Activated CD4-positive, alpha-beta T cell treated with anti-CD3 and anti-CD28 coated beads for 36 hours (primary cell): ENCODE measurements at places on chromosomes 11 and 22. TPM values are rescaled to one million over a fixed set of nuclear protein-coding genes. Genes with fewer than 3 reads are reported as not detected.

APOA4 gene
- not detected for total RNA-seq

APOL5 gene
- total RNA-seq, result not detected

DNA sequence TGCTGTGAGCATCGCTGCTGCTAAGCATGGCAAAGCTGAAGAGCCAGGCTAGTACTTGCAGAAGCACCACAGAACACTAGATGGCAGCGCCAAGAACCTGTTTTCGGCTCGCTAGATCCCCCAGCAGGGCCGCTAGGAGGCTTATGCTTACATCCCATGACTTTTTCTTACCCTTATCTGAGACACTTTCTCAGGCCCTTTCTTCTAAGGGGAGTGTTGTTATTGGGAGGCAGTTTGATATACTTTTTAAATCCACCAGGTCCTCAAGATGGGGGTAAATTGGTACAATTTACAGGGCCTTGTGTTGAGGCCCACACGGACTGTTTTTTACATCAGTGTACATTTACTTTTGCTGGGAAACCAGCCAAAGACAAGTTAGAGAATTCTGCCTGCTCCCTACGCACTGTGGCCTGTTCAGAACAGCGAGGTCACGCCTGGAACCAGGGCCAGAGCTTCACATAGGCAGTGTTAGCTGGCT is 4.0 kb downstream of the TRIM6 start:
- DNase-seq, result peak; percentile 78

MOB2 gene
- 15.3 TPM for total RNA-seq

DNA sequence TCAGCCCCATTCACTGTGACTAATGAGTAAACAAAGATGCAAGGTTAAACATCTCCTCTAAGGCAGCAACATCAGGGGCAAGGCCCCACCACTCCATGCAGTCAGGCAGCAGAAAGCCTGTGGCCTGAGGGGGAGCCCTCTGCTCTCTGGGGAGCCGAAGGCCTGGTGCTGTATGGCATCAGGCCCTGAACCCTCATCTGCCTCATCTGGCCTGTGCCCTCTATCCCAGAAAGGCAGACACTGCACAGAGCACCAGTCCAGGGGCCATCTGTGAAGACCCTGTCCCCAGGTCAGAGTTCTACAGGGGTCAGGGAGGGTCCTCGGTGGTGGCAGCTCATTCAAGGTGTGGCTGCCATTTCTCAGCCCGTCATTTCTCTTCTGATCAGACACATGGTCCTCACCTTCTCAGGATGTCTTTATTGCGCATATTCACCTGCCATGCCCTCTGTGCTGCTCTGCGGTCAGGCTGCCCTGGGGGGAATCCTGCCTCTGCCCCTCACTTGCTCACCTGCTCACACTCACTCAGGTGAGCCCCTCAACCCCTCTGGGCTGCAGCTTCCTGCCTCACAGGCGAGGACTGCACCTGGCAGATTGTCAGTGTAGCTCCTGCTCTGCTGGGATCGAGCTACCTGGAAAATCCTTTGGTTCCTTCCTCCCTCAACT is 103.1 kb upstream of the PITPNB start:
- no peak for DNase-seq

DNA sequence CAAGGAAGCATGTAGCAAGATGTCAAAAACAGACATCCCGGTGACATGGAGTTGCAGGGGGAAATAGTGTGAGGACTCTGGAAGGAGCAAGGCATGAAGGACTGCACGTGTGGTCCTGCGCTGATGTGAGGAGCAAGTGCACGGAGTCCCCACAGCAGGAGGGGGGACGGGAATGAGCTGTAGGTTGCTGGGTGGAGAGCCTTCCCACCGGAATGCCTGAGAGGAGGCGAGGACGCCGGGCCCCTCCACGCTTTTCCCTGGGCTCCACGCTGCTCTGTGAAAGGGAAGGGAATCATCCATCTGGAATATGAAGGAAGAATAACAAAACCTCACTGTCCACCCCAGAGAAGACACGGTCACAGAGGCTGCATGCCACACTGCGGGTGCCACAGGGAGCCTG is 23.6 kb upstream of the EFCAB6 start:
- DNase-seq, result no peak

OR5AN1 gene
- not detected for total RNA-seq

- no peak for DNase-seq
Observed at GRCh38 chr11:113577356-113578032, 102.3 kb upstream of the DRD2 start.

LYVE1 gene
- total RNA-seq, result not detected

- no peak for DNase-seq
Observed at GRCh38 chr11:995044-995751, 41.3 kb downstream of the MUC6 start.

DNA sequence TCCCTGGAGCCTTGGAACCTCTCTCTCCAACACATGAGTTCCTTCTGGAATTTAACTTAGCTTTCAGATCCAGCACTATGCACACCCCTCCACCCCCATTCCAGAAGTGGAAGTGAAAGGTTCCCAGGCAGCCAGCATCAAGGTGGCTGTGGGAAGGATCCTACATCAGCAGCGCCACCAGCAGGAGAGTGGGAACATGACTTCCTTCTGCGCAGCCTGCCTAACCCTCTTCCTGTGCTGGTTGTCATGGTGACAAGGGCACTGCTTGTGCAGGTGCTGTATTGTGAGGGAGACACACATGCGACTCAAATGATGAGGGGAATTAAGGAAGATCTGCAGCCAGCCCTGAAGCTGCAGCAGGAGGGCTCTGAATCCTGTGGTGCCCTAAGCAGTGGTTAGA is 904.5 kb upstream of the API5 start:
- DNase-seq, result no peak

- DNase-seq, result no peak
Observed at GRCh38 chr22:39546889-39547586, 14.5 kb upstream of the RPS19BP1 start.

DNA sequence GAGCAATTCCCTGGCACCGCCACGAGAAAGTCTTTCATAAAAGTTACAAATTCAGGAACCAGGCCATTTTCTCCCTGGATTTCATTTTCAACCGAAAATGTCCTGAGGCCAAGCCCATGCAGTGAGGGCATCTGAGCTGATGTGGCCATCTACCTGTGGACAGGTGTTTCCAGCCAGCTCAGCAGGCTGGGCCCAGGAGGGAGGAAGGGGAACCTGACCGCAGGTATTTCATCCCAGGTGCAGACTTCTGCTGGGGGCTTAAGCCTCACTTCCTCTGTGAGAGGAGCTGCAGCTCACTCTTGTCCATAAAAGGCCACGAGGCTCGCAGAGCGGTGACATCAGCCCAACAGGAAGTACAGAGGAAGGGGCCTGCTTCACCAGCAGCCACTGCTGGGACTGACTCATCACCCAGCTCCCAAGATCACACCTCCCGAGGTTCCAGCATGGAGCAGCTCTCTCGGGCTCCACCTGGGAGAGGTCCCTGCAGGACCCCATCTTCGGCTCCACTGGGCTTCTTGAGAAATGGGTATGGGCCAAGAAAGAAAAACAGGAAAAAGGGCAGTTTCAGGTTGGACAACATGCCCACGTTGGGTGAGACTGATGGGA is 56.4 kb downstream of the MYH9 start:
- peak; percentile 88 for DNase-seq

GRCh38 chr11:134890446-134890845 is 478.4 kb upstream of the B3GAT1 start:
- no peak for DNase-seq

GRCh38 chr11:134350381-134350780 is 18.6 kb downstream of the GLB1L2 start:
- no peak for DNase-seq

SYT8 gene
- not detected for total RNA-seq

DNA sequence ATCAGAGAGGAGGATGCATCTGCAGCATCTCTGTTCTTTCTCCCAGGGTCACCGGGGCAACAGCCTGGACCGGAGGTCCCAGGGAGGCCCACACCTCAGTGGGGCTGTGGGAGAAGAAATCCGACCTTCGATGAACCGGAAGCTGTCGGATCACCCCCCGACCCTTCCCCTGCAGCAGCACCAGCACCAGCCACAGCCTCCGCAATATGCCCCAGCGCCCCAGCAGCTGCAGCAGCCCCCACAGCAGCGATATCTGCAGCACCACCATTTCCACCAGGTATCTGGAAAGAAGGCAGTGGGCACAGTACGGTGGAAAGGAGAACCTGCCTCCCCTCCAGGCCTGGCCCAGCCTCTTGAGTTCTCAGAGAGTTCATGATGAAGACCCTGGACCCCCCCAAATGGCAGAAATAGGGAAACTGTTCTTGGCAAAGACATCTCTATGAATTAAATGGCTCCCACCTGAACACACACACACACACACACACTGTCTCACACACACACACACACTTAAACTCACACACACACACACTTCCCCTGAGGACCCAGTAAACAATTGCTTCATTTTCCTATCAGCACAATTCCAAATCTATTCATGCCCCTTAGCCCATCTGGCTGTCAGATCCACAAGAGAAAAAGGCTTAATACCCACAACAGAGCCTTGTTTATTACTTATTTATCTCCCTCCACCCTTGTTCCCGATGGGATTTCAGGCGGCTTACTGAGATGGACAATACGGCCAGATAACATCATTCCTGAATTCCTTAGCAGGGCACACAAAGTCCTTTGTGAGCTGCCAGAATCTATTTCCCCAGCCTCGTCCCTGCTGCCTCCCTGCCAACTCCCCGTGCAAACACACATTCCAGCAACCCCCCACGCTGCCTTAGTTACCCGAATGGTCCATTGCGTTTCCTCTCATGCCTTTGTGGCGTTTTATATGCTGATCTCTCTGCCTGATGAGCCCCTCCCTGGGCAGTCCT is 8.1 kb downstream of the TMA7B start:
- DNase-seq, result no peak

APOL3 gene
- 55.4 TPM for total RNA-seq

- no peak for DNase-seq
Observed at GRCh38 chr11:28123151-28123581, 15.0 kb downstream of the METTL15 start.

GRCh38 chr11:133713844-133714243 is 131.5 kb downstream of the SPATA19 start:
- no peak for DNase-seq

- DNase-seq, result no peak
Observed at GRCh38 chr11:20453657-20454316, 66.3 kb downstream of the PRMT3 start.

DNA sequence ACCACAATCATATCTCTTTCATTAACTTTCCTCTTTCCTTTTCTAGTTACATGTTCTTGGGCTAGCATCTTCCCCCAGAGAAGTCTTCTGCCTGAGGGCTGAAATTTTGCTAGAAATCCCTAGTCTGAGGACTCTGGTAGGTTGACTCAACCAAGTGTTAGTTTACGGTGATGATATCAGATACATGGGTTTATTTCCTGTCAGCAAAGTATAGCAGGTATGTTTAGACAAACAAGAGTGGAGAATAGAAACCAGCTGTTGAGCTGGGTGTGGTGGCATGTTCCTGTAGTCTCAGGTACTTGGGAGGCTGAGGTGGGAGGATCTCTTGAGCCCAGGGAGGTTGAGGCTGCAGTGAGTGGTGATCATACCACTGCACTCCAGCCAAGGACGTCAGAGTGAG is 11.2 kb downstream of the FOLR1 start:
- no peak for DNase-seq

DNA sequence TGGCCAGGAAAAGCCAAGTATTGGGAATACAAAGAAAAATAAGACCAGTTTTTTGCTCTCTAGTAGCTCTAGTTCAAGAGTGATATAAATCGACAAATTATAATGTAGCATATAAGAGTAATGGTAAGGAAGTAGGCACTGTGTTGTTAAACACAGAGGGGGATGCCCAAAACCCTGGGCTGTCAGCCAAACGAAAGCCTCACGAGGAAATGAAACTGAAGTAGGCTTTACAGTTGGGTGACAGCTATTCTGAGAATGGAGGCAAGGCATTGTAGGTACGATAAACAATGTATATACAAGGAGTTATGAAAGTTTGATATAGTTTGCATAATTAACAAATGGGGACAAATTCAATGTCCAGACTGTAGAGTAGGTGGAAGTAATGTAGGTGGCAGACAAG is 176.4 kb downstream of the FAM181B start:
- DNase-seq, result no peak

TREH gene
- total RNA-seq, result not detected

SIDT2 gene
- total RNA-seq, result 21.5 TPM

CRYBB2 gene
- total RNA-seq, result 0.30 TPM

GRCh38 chr11:116275635-116276034 is 497.2 kb downstream of the BUD13 start:
- peak; percentile 18 for DNase-seq

- DNase-seq, result no peak
Observed at GRCh38 chr22:22507743-22508273, 734 bp downstream of the ZNF280B start.

UBE4A gene
- 50.7 TPM for total RNA-seq

OR6A2 gene
- total RNA-seq, result 0.25 TPM

DNA sequence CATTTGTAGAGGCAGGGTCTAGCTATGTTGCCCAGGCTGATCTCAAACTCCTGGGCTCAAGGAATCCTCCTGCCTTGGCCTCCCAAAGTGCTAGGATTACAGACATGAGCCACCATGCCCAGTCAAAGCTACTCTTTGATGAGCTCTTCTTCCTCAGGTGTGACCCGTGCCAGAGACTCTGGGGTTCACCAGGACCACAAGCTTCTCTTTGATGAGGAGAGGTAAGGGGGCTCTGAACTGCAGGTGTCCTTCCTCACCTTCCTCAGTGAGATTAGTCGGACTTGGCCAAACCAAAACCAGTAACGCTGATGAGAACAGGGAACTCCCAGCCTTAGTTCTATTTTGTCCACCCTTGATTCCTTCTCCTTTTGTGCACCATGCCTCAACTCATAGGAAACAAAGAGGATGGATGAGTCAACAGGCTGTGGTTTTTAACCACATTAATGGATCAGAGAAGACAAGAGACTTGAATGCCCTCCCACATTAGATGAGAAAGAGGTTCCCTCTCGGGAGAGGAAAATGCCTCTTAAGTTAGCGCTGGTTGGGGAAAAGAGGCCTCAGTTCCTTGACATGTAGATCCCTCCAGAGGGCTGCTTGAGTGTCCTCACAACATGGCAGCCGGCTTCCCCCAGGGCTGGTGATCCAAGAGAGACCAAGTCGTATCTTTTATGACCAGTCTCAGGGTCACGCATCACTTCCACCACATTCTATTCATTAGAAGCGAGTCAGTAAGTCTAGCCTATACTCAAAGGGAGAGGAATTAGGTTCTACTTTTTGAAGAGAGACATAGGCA is 25.7 kb upstream of the CTR9 start:
- DNase-seq, result peak; percentile 54

DNA sequence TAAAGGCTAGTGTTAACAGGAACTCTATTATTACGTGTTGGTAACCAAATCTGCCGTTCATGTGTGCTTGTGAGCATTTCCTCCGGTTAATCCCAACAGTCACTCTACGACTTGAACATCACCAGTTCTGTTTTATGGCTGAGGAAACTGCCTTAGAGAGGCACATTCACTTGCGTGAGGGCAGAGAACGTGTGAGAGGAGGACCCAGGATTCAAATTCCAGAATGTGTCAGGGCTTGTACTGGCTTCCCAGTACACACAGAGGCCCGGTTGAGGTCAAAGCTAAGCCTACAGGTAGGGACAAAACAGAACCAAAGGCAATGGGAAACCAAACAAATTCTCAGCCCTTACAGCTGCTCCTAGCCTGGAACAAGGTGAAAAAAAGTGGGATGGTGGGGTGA is 66.9 kb upstream of the TENM4 start:
- no peak for DNase-seq

GRCh38 chr11:114122686-114123085 is 63.2 kb downstream of the ZBTB16 start:
- no peak for DNase-seq
